IMR-90 (cell line): ENCODE measurements at places on chromosomes 1 and 21. TPM values are rescaled to one million over a fixed set of nuclear protein-coding genes. Genes with fewer than 3 reads are reported as not detected.
A peak's percentile ranks its signal among the peaks of the same experiment; 100 is the strongest.

Gene NOTCH2
- total RNA-seq: 128 and 131 TPM in 2 replicates

Gene KRTAP19-1
- total RNA-seq: not detected in 2 replicates

Gene MYBPH
- total RNA-seq: not detected in 2 replicates

Gene MORN1
- 3.0 and 3.6 TPM in 2 replicates for total RNA-seq

Gene ADAMTSL4
- total RNA-seq: 0.54 and 0.56 TPM in 2 replicates

Gene PLA2G2D
- total RNA-seq: not detected in 2 replicates

Gene SLC16A4
- 65.2 and 73.0 TPM in 2 replicates for total RNA-seq

Gene LHX8
- not detected in 2 replicates for total RNA-seq

Gene CC2D1B
- total RNA-seq: 15.6 and 17.2 TPM in 2 replicates

Gene AHCYL1
- 73.9 and 76.0 TPM in 2 replicates for total RNA-seq

Gene ALX3
- total RNA-seq: not detected in 2 replicates

Gene ELF3
- total RNA-seq: under 0.01 TPM in 1 of 2 replicates, not detected in the other

Gene LRRIQ3
- 1.8 and 3.1 TPM in 2 replicates for total RNA-seq

DNA sequence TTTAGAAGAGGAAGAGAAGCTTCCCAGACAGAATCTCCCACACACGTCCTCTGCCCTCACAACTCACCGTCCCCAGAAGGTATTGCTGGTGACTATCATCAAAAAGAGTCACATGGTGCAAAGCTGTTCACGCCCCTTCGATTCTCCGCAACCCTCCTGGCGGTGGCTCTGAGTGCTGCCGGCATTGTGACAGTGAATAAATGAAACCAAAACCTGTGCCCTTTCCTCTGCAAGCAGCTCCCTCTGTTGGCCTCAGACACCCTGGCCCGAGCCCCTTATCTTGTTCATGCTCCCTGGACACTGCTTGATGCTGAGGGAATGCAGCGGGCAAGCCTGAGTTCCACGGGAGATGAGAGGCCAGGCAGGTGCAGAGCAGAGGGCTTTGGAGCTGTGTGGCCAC lies 510.3 kb downstream of the NPHP4 start:
- no peak for DNase-seq

GRCh38 chr1:244301595-244302130 lies 150.0 kb downstream of the ADSS2 start:
- no peak for DNase-seq

GRCh38 chr1:14866911-14867612 lies 268.6 kb downstream of the KAZN start:
- no peak for DNase-seq

GRCh38 chr1:193543259-193543658 lies 356.8 kb upstream of the B3GALT2 start:
- no peak for DNase-seq

GRCh38 chr21:14751602-14752344 lies 205.7 kb upstream of the SAMSN1 start:
- no peak for DNase-seq

DNA sequence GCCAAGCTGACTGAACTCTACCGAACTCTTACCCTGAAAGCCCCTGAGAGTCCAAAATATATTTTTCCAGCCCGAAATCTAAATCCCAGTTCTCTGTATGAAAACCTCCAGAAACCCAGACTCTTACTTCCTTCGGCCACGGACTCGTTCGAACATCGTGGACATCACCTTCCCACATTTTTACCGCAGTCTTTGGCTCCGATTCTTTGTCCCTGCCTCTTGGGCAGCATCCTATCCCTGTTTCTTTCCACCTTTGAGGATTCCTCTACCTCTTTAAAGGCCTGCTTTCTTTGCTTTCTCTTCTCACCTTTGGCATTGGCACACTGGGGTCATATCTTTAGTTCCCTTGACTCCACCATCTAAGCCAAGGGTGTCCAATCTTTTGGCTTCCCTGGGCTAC lies 932 bp upstream of the USP24 start:
- DNase-seq: no peak

GRCh38 chr1:59180735-59181134 lies 116.2 kb upstream of the FGGY start:
- DNase-seq: peak; percentile 30

DNA sequence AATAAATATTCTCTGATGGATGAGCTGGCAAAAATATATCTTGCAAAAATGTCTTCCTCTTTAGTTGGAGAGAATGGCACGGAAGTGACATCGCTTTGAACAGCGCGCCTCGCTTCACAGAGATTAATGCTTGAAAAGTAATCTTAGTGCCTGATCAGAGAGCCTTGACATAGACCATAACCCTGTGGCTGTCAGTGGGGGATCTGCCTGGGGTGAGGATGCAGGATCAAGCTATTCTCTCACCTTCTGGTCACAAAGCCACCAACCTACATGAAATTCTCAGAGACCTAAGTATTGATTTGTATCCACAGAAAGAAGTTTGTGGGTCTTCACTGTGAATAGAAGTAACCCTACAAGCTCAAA lies 492.6 kb downstream of the LMO4 start:
- DNase-seq: no peak

DNA sequence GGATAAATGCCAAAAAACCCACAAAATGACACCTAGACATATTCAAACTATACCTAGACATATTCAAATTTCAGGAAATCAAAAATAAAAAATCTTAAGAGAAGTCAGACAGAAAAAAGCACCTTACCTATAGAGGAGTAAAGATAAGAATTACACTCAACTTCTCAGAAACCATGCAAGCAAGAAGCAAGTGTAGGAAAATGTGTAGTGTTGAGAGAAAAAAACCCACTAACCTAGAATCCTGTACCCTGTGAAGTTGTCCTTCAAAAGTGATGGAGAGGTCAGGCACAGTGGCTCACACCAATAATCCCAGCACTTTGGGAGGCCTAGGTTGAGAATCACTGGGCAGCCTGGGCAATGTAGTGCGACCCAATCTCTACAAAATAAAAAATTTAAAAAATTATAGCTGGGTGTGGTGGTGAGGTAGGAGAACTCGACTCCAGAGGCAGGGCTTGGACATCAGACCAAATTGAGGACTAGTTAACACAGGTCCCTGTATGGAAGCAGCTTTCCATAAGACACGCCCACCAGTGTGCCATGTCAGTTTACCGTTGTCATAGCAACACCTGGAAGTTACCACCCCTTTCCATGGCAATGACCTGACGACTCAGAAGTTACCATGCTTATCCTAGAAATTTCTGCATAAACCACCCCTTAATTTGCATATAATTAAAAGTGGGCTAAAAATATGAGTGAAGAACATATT lies 20.7 kb downstream of the PDIK1L start:
- no peak for DNase-seq

DNA sequence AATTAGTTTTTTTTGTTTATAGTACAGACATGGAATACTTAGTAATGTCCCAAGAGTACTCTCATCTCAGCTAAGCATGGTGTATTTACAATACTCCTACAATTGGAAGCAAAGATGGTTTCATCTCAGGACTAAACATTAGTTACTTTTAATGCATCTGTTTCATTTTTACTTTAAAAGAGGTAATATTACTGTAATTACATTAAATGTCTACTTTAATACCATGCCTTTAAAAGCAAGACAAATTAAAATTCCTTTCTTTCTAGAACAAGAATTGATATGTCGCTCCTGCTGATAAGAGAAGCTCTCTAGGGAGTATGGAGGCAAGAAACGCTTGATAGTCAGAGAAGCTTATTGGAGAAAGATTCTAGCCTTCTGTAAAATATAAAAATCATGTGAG lies 284.9 kb upstream of the ADAMTS5 start:
- no peak for DNase-seq

GRCh38 chr1:36625253-36625934 lies 142.7 kb upstream of the CSF3R start:
- no peak for DNase-seq

DNA sequence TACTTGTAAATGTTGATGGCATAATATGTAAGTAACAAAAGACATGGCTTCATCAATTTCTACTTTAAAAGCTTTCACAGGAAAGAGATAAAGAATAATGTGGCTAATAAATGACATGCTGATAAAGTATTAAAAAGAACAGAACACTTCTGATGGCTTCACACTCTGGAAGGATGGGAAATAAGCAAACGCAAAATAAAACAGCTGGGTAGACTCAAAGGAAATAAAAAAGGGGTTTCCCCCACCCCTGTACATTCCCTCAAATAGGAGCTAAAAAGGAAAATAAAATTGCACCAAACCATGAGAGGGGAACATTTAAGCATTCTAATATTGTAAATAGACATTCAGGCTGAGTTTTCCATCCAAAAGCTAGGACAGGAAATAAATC lies 27.0 kb upstream of the DYRK1A start:
- DNase-seq: no peak

- no peak for DNase-seq
These were observed 30.2 kb upstream of the ATP5PO start for GRCh38 chr21:33945652-33946270.

DNA sequence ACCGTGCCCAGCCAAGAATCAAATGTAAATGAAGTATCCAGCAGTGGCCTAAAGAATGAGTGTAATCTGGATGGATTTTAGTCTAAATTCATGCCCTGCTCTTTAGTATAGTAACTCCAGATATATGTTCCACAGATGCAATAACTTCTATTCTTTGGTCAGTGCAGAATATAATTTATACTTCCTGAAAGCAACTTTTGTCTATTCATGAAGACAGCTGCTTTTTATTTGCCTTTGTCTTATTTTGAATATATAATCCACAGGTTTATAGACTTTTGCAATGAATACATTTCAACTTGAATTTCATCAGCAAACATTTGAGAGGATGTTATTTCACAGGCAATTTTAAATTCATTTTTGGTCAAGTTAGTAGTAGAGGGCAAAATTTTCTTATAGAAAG lies 54.4 kb downstream of the CDC42BPA start:
- DNase-seq: no peak

DNA sequence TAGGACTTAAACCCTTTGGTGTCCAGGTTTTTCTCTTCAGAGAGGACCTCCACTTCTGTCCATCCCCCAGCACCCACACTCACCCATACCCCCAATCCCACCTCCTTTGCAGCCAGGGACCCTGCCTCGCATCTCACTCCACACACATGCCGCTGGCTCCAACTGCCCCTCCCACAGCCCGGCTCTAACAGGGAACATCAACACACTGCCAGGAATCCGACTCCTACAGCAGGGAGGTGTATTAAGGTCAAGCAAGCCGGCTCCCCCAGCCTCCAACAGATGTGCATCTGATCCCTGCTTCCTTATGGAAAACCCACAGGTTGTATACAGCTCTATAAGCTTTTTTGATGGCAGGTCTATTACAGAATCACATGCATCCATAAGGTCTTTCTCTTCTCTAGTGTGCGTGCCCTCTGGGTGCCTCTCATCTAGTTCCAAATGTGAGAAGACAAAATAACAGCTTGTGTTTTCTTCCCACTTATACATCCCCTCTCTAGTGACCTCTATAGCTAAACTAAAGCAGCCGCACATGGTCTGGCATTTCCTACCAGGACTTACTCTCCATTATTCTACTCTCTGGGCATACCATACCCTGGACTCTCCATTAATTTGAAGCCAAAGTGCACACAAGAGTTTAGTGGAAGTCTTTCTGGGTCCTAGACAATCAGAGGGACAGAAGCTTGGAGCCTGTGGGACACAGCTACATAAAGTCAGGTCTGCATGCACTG lies 16.3 kb downstream of the PIK3C2B start:
- no peak for DNase-seq

- DNase-seq: no peak
These were observed 47.7 kb downstream of the BRINP3 start for GRCh38 chr1:190429932-190430331.

DNA sequence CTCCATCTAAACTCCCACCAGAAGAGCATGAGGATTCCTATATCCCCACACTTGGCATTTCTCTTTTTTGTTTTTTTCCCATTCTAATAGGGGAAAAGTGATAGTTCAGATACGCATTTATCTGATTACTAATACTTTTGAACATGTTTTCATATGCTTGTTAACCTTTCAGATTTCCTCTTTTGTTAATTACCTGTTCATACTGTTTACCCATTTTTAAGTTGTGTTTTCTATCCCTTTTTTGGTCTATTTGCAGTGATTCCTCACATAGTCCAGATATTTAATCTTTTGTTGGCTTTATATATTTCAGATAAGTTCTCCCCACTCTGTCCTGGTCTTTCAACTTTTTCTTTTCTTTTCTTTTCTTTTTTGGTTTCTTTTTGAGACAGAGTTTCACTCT lies 13.6 kb upstream of the PIGK start:
- DNase-seq: no peak

- DNase-seq: no peak
These were observed 140.1 kb upstream of the NFIA start for GRCh38 chr1:60942291-60942690.

GRCh38 chr1:112878321-112878720 lies 77.7 kb downstream of the SLC16A1 start:
- DNase-seq: no peak

DNA sequence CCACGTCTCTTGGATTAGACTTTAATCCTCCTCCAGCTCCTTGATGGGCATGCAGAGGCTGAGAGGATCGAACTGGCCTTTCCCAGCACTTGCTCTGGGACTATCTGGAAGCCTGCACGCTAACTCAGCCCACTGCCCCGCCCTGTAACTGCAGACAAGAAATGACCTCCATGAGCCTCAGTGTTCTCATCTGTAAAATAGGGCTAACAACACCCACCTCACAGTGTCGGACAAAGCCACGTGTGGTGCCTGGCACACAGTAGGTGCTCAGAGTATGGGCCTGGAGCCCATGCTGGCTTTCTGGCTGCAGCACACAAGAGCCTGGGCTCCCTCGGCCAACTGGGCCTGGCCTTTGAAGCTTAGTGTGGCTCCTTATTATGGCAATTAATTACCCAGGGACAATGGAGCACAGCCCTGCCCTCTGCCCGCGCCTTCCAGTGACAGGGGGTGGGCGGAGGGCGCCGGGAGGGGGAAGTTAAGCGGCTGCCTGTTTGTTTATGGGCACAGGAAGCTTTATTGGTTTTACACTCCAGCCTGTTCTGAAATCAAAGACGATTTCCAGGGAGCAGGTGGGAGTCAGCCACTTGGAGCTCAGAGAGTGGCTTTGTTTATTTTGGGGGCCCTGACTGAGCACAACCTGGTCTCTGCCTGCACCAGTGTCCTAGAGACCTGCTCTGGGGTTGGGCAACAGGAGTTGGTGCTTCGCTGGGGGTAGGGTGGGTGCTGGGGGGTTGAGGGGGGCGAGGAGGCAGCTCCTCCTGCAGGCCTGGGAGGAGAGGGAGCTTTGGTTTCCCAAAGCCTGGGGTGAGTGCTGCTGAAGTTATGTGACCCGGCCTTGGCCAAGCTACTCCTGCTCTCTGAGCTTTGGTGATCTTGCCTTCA lies 31.0 kb downstream of the PAX7 start:
- DNase-seq: no peak

DNA sequence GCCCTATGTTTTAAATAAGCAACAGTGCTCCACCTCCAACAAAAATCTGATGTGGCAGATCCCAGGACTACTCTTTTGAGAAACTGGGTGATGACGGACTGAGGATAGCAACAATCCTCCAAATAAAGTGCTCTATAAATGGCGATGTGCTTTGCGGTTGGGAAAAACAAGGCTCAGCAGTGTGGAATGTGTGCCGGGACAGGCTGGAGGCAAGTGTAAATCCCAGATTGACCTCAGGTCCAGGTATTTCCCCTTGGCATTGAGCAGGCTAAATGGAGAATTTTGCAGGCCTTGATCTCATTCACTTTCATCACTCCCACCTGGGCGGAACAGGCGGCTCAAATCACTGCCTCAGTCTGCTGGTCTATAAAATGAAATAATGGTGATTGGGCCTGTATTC lies 35.1 kb downstream of the LRRC42 start:
- no peak for DNase-seq
